ENCODE measurements at places on chromosomes 12 and 14.

- DNase-seq, result no peak
These were observed 34.8 kb downstream of the BRAP start for GRCh38 chr12:111650912-111651311.

- no peak for DNase-seq
These were observed 173.9 kb downstream of the TTC7B start for GRCh38 chr14:90642244-90642717.

DNA sequence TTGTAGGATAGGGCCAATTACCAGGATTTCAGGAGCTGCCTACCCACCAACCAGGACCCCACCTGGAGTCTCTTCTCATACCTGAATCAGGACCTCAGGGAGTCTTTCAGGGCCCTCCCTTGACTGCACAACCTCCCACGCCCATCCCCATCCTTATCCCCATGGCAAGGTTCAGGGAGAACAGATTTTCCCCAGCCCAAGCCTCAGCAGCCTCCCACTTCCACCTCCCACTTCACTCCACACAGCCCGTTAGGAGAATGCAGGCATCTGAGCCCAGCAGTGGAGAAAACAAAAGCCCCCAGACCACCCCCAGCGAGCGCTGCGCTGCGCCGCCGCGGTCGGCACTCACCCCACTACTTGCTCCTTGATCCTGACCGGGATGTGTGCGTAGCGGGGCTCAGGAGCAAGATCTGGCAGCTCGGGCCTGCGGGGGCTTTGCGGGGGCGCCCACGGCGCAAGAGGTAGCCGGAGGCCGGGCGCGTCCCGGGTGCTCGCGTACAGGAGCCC, 1.4 kb downstream of the B4GALNT1 start:
- DNase-seq, result peak; percentile 47

DNA sequence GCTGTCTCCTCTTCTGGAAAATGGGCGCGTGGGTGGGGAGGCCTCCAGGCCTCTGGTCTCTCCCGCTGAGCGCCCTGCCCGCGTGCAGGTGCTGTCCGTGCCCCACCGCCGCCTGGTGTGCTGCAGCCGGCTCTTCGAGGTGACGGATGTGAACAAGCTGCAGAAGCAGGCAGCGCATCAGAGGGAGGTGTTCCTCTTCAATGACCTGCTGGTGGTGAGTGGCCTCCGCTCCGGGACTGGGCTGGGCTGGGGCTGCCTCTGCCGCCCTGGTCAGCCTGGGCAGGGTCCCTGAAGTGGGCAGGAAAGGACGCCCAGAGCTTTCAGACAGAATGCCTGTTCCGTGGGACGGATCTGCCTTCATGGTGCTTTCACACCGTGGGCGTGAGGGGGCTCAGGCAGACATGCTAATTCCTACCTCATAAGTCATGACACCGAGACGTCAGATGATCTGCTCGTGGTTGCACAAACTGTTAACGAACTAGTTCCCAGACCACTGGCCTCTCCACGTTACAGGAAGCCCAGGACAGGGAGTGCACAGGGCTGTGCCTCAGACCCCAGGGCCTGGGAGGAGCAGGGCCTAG, 50.5 kb downstream of the SLC6A12 start:
- no peak for DNase-seq

- DNase-seq, result no peak
These were observed 454.1 kb upstream of the DCN start for GRCh38 chr12:91636721-91637120.

DNA sequence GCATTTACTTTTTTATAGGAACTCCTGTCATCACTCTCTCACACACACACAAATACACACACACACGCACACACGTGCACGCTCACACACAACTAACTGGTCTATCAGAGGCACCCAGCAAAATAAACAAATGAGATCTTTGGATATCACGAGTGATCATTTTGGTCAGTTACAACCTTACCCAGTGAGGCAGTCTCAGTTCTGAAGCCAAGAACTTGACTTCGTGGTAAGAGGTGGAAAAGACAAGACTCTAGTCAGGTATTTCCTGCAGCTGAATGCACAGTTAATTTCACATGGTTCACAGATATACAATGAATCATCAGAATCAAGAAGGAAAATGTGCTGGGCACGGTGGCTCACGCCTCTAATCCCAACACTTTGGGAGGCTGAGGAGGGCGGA, 39.4 kb downstream of the ATF7 start:
- no peak for DNase-seq

DNA sequence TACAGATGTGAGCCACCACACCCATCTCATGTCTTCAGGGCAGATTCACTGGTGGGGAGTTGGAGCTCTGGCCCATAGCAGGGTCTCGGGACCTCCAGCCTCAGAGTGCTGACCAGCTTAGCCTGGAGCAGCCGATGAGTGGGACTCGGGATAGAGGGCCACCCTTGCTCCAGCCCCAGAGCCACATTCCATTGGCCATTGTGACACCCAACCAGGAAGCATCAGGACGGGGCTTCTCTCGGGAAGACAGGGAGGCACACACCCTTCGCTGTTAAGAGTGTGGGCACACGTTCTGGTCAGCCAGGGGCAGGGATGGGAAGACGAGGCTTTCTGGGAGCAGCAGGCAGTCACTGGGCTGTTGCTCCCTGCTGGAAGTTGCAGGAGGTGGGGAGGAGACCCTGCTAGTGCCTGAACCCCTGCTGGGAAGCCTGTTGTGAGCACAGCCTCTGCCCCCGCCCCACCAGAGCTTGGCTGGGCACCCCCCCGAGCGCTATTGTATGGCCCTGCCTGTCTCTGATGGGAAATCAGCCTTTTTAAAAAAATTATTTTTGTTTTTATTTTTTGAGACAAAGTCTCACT, 1.6 kb downstream of the ADGRD1 start:
- no peak for DNase-seq

DNA sequence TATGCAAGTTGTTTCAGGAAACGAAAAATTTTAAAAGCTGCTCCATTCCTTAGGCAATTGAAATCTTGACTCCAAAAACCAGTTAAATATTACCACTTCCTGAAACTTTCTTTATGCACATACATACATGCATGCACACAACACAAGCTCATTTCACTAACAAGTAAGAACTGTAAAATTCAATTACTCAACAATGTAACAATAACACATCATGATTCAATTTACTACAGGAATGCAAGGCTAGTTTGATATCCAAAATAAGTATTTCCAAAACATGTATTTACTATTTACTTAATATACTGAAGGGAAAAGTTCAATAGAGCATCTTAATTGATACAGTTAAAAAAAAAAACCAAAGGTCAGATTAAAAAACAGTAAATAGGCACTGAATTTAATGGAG, 19.6 kb downstream of the NAP1L1 start:
- no peak for DNase-seq

- DNase-seq, result no peak
These were observed 239.2 kb upstream of the RMST start for GRCh38 chr12:97223419-97223818.

DNA sequence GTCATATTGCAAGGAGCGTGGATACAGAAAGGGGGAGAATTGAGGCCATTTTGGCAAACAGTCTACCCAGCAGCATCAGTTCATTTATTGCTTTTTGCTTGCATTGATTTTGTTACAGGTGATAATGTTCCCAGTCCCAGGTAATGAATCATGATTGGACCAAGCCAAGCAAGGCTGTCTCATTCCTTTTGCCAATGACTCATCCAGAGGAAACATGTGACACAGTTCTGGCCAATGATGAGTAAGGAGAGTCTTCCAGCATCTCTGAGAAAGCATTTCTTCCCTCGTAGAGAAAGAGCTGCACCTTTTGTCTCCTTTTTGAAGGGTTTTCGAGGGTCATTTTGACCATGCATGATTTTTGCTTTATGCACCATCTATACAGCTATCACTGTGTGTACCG, 68.2 kb downstream of the SLC15A4 start:
- no peak for DNase-seq

DNA sequence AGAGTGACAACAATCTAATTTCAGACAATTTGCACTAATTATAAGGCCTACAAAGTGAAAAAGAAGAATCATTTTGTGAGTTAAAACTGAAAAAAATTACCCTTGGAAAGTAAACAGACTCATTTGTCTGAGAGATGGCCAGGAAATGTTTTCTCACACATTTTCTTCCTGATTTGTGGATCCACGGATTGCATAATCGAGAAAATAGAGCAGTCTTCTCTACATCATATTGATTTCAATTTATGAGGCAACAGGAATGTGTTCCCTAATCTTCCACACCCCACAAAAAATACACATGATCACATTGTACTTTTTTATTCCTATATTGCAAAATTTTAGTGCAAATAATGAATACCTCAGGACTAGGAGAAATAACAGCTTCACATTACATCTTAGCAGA, 160.8 kb downstream of the CCER1 start:
- no peak for DNase-seq

DNA sequence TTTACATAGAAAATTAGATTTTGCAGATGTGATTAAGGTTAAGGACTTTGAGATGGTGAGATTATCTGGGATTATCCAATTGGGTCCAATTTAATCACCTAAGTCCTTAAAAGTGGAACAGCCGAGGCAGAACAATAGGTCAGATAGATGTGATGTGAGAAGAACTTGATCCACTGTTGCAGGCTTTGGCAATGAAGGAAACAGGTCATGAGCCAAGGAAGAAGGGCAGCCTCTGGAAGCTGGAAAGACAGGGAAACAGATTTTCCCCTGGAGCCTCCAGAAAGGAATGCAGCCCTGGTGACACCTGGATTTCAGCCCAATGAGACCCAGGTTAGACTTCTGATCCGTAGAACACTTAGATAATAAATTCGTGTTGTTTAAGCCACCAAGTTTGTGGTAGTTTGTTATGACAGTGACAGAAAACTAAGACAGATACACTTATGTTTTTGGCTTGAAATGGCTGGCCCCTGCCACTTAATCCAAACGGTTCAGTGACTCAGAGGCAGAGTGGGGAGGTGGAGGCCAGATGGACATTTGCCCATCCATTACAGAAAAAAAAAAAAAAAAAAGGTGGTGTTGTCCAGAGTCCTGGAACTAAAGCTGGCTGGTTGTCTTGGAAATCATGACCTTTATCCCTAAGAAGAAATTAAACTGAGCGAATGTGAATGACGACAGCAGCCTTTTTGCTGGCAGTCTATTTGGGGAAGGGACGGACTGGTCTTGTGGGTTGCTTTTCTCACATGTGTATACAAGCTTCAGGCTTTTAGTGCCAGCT, 181.9 kb upstream of the NRXN3 start:
- no peak for DNase-seq

DNA sequence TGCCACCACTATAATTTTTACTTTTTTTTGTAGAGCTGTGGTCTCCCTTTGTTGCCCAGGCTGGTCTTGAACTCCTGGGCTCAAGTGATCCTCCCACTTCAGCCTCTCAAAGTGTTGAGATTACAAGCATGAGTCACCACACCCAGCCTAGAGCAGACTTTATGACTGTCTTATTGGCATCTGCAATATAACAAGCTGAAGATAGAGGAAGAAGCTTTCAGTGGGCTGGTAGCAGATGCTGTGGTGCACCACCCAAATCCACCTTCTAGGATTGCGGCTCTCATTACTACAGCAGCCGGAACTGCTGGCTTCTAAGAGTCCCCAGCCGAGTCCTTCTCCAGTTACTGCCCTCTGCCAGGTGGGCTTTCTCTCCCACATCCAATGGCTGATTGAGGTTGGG, 7.6 kb upstream of the STK38L start:
- no peak for DNase-seq

GRCh38 chr14:51448831-51449670, 202.7 kb upstream of the FRMD6 start:
- no peak for DNase-seq

DNA sequence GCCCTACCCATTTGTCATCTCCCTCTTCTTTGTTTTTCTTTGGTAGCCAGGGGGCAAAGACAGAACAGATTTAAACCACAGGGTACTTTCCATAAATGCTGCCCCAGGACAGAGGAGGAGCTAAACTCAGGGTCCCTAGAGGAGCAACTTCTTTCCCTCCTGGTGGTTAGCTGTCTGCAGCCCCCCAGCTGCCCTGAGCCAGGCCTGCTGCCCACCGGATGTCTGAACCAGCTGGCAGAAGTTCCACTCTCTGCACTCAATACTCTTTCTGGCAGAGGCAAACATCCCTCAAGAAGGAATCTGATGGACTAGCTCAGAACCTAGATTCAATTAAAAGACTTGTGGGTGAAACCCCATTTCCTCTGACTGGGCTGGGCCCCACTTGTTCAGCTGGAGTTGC, 10.7 kb downstream of the VDR start:
- no peak for DNase-seq

GRCh38 chr12:62813031-62813829, 121.7 kb downstream of the PPM1H start:
- DNase-seq, result peak; percentile 77

GRCh38 chr12:41188841-41189394, 798 bp downstream of the PDZRN4 start:
- DNase-seq, result peak; percentile 48

Data from kidney (tissue), 22 donors.